ENCODE measurements at places on chromosomes 5 and 9.

- DNase-seq, result no peak
Measured at GRCh38 chr9:98521141-98521540, 187.6 kb downstream of the GABBR2 start.

DNA sequence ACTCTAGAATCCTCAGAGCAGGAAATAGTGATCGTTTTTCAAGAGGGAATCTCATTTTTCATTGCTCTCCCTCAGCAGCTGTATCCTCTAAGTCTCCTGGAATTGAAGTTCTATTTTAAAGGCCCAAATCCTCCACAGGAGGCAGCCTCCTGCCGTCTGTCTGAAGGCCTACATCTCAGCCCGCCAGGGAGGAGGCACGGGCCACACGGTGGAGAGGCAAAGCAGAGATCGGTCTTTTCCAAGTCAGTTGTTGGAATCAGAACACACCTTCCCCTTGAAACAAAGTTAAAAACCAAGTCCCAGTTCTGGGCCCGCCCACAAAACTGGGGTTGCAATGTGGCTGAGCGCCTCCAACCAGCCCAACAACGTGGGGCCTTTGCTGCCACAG, 68.7 kb downstream of the RAPGEF1 start:
- DNase-seq, result no peak

- no peak for DNase-seq
Measured at GRCh38 chr9:8391132-8391531, 591.6 kb upstream of the DMAC1 start.

GRCh38 chr9:70303268-70303667, 44.5 kb downstream of the SMC5 start:
- no peak for DNase-seq

- no peak for DNase-seq
Measured at GRCh38 chr9:129876815-129877214, 41.6 kb downstream of the USP20 start.

DNA sequence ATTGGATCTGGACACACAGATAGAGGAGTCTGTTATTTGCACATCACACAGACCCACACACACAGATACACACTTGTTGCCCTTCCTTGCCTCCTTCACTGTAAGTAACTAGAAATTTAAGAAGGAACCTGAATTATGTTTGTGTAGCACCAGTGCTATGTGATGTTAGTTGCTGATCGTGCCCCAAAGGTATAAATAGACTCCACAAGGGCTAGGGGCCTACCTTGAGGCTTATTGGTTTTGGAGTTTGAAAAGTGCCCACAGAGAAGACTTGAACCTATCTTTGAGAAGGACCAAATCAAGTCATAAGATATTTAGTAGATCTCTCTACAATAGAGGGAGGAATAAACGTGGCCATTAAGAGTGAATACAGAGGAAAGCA, 8.8 kb upstream of the TGFBI start:
- no peak for DNase-seq

DNA sequence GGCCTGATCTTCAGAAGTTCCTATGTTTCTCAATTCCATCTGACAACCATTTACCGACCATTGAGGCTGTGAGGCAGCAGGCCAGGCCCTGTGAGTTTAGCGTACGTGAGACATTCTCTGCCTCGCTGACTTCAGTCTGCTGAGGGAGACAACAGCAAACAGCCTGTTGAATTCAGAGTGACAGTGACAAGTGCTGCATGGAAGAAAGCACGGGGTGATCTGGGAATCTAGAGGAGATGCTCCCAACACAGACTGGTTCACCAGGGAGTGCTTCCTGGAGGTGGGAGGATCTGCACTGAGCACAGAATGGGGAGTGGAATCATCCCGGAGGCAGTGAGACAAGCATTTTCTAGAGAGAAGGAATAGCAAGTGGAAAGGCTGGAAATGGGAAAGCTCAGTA, 10.0 kb upstream of the DDX41 start:
- DNase-seq, result no peak

DNA sequence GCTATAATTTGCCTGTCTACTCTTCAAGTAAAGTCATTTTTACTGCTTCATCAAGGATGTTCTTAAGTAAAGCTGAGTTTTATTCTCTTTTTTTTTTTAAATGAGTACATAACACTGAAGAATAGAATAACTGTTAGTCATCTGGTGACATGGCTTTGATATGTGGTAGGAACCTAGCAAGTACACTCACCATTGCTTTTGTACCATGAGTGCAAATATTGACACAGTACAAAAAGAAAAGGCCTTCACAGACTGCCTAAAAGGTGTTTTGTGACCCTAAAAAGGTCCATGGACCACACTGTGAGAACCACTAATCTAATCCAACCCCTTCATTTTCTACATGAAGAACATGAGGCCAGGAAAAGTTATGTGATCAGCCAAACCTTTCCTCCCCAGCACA, 55.0 kb downstream of the ECPAS start:
- no peak for DNase-seq

DNA sequence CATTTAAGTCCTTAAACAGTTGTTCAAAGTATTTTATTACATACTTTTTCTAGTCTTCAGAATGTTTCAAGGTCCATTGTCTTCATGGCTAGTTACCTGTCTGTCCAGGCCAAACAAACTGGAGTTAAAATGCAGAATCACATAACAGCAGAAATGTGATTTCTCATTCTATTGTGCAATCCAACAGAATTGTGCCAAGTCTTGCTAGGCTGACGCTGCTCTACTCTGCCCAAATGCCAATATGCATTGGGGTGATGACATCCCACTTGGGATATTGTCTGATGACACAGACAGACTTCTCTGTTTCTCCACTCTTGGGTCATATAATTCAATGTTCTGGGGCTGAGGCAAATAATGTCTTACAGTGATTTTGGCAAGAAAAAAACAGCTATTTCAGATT, 5.2 kb upstream of the SLC22A5 start:
- no peak for DNase-seq

DNA sequence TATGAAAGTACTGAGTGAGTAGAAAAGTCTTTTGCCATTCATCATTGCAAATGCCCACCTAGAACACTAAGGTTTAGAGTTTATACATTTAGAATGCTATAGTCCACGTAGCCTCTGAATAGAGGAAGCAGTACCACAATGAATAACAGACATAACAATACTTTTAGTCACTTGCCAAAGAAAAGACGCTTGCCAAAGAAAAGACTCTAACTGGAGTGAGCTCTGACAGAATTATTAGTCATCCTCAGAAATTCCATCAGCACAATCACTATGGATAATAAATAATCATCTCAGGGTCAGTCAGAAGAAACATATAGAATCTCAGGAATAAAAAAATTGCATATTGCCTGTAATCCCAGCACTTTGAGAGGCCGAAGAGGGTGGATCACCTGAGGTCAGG, 168.5 kb upstream of the TARS1 start:
- DNase-seq, result no peak

GRCh38 chr9:101591787-101592446, 2.9 kb downstream of the PPP3R2 start:
- no peak for DNase-seq

DNA sequence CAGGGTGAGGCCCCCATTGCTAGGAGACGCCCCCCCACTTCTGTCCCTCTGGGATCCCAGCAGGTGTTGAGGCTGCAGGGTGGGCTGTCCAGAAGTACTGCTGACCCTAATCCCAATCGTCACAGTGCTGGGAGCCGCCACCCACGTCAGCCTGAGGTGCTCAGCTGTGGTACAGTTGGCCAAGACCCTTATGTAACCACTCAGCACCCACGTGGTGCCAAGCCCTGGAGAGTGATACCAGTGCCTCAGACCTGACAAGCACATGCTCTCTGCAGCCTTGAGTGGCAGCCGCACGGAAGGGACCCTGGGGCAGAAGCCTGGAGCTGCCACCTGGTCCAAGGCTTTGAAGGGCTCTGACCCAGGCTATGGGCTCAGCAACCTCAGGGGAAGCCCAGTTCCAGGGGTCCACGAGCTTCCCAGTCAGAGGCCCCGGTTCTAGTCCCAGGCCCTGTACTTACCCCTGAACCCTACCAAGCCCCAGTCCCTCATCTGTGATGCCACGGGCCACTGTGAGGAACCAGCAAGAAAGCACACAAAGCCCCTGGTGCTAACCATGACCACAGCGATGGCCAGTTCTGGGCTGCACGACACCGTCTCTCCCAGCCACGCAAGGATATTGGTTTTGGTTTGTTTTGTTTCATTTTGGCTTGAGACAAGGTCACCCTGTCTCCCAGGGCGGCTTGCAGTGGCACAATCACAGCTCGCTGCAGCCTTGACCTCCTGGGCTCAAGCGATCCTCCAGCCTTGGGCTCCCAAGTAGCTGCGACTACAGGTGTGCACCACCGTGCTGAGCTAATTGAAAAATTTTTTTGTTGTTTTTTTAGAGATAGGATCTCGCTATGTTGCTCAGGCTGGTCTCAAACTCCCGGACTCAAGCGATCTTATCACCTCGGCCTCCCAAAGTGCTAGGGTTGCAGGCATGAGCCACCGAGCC, 50.7 kb downstream of the DBH start:
- DNase-seq, result no peak

DNA sequence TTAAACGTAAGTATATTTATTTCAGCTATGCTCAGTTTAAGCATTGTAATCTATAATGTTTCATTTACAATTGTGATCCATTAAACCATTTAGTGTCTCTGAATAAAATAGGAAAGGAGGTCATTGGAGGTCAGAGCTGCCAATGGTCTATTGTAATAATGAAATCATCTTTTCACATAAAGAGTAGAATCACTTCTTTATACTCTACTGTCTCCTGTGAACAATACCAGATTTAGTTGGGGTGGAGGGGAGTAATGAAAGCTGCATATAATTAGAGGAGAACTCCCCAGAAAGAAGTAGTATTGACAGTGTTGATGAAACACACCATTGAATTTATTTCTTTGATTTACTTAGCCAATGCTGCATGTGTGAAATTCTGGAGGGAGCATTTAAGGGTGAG, 35.1 kb upstream of the ZFYVE16 start:
- no peak for DNase-seq

GRCh38 chr5:121174351-121174750, 677.3 kb upstream of the FTMT start:
- DNase-seq, result no peak

- DNase-seq, result no peak
Measured at GRCh38 chr5:22643356-22643755, 209.8 kb downstream of the CDH12 start.

- no peak for DNase-seq
Measured at GRCh38 chr9:86605303-86605702, 251.1 kb upstream of the TUT7 start.

Data from C1 segment of cervical spinal cord (tissue), 14 donors.